ENCODE measurements at places on chromosomes 4 and X.

- no peak for DNase-seq
Measured at GRCh38 chrX:132948648-132949260, 9.7 kb downstream of the HS6ST2 start.

DNA sequence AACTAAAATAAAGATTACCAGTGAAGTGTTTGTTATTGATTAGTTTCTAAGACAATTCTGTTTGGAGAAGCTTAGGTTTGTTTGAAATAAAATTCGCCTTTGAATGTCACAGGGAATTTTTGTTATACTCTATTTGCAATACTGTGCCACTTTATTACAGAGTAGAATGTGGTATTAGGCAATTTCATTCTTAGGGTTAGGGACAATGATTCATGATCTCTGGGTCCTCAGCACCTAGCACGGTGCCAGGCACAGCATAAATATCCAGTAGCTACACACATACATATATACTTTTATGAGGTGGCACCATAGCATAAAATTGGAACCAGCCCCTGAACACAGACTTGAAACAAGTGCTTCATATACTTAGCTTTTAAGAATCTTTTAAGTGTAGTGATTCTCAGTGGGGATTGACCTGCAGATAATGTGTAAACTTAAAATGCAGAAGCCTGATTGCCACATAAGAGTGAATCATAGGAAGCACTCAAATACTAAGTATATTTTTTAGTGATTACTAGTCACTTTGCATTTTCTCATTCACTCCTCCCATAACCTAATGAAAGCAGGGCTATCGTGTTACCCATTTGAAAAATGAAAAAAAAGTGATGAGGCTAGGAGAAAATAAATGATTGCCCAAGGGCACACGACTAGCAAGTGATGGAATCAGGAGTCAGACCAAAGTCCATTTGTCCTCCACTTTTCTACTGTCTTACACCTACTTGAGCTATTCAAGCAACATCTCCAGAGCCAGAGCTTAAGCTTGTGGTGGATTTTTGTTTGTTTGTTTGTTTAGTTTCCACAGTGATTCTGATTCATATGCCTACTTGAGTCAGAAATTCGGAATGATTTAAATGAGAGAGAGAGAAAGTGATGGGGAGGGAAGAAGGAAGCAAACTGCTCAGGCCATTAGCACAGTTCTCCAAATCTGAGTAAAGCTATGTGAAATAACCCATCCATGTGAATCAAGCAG, 366.0 kb upstream of the FGF13 start:
- no peak for DNase-seq

DNA sequence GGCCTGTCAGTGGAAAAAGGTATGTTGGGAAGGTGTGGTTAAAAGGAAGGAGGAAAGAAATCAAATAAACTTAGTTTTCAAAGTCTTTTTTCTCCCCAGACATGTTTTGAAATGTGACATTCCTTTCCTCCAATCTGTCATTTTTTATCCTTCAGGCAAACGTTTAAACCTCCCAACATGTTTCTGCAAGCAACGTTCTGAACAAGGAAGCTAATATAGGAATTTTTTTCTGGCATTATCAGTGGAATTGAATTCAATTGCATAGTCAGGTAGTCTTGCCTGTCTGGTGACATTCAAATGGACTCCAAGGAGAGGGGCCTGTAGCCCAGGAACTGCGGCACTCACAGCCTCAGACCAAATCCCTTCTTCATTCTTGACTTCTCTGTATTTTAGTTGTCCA, 30.0 kb upstream of the RASSF6 start:
- DNase-seq: no peak

DNA sequence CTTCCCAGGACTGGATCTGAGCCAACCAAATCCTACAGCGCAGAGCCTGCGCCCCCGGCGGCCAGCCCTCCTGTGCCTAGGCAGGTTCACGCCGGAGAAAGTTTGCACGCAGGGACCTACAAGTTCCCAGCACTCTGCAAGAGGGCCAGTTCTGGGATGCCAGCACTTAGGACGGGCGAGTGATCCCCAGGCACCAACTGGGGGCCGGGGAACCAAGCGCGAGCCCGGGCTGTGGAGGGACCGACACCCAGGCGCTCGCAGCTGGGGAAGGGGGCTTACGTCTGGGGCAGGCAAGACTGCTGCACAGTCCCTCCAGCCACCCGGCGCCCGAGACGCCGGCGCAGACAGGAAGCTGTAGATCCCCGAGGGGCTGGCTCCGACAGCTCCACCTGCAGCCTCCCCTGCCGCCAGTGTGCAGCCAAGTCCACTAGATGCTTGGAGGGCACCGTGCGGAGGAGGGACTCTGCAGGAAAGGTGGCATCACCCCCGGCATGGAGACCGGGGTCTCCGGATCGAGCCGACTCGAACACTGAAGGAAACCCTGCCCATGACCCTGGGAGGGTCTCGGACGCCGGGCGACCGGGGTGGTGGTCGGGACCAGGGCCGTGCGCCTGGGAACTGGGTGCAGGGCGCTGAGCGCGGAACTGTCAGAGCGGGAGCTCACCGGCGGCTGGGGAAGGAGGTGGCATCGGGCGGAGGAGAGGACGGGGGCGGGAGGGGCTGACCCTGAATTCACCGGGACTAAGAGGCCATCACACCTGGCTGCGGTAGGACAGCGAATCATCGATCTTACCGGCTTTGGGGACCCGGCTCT, 566 bp downstream of the CORIN start:
- no peak for DNase-seq

DNA sequence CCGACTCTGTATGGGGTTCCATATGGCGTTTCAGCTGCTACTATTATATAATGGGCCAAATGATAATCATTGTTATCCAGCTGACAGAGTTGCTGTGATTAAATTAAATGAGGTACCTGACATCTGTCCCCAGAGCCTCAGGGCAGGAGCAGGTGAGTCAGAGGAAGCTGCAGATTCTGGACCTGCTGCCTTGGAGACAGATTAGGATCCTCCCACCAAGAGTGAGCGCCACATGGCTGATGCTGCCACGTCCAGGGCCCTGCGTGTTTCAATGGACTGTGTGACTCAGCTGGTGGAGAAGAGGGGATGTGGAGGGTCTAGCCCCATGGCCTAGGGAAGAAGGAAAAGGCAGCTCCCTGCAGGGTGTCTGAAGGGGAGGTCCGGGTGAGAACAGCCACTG, 28.3 kb upstream of the UXT start:
- no peak for DNase-seq

GRCh38 chrX:23333842-23334520, 668 bp upstream of the PTCHD1 start:
- DNase-seq: no peak

- DNase-seq: no peak
Measured at GRCh38 chr4:173696551-173696950, 166.5 kb upstream of the HAND2 start.

GRCh38 chr4:173371292-173372192, 788 bp downstream of the SAP30 start:
- peak; percentile 74 for DNase-seq

- no peak for DNase-seq
Measured at GRCh38 chr4:57070461-57070860, 39.7 kb downstream of the IGFBP7 start.

DNA sequence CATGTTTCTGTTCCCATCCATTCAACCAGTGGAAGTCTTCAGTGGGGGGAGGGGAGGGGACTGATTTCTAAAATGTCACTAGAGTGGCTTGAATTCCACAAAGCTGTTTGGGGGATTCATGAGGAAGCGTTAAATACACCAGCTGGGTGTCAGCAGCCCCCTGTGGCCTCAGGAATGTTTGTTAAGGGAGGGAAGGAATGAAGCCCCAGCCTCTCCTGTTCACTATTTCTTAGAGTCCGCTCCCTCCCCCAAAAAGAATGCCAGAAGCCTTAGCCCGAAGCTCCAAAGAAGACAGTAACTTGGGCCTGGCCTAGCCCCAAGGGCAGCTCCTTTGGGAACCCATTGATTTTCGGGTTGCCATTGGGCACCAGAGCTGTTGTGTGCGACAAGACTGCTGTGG, 3.3 kb downstream of the SHROOM2 start:
- no peak for DNase-seq

DNA sequence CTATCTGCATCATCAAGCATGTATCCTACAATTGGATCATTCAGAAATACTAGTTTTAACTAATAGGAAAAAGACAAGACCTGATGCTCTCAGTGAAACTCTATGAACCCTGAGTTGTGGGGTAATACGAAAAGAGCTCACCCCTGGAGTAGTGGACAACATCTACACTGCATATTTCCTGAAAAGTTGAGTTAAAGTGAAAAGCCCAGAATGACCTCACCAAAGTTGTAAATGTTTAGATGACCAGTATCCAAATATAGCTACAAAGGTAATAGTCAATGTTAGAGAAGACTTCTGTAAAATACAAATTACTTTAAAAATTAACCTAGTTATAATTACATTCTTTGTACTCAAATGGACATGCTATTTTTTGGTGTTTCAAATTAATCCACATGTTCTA, 52.8 kb upstream of the SRPX start:
- no peak for DNase-seq

GRCh38 chr4:54139332-54139731, 39.4 kb downstream of the GSX2 start:
- DNase-seq: no peak

GRCh38 chrX:53729751-53730150, 43.2 kb upstream of the HUWE1 start:
- no peak for DNase-seq

GRCh38 chrX:15718283-15718970, 19.6 kb upstream of the CA5B start:
- DNase-seq: no peak

- no peak for DNase-seq
Measured at GRCh38 chrX:153763298-153763932, 634 bp upstream of the PLXNB3 start.

DNA sequence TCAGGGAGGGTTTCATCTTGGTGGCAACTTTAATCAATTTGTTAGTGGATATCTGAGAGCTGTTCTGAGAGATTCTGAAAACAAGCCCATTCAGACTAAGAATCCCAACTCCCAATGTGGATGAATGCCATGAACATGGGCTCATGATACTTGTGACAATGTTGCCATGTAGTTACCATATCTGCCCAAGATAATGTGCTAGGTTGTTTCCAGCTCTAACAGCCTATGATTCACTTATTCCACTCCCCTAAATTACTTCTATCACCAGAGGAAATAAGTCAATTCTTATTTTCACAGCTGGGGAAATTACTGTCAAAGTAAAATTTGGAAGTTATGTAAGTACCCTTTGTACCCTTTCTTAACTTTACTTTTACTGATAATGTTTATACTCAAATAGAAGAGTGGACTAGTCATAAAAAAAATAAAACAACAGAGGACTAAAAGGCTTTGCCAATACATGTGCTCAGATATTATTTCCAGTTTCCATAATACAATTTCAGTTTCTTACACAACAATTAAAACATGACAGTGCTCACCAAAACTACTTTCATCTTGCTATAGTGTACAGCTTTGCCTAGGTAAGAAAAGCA, 1101.7 kb upstream of the INTU start:
- no peak for DNase-seq

DNA sequence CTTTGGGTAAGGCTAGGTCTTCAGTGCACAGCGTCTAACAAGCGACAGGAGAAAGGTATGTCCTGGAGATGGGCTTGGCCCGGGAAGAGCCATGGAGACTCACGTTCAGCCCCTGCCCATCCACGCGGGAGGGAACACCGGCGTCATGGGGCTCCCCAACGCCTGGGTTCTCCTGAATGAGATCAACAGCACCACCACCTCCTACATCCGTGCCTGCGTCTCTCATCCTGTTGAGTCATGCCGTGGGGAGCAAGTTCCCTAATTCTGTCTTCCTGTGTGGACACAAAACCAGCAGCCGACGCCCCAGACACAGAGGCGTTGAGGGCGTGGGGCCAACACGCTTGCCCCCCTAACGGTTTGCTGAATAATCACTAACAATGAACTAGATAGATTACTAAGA, 20.1 kb upstream of the IL3RA start:
- no peak for DNase-seq

- DNase-seq: no peak
Measured at GRCh38 chr4:186946136-186946535, 222.5 kb upstream of the FAT1 start.
